ENCODE measurements at places on chromosomes 6 and 20.

- H3K27ac ChIP-seq = no peak overlapping the region
- no peaks in the 10 kb centered on the region for H3K4me1 ChIP-seq
- no peaks in the 10 kb centered on the region for H3K27me3 ChIP-seq
- no peak for DNase-seq
Observed at GRCh38 chr6:143187238-143187923, 126.7 kb downstream of the AIG1 start.

- no peak overlapping the region for H3K27ac ChIP-seq
- H3K4me3 ChIP-seq = no peak overlapping the region
- no peaks in the 10 kb centered on the region for H3K4me1 ChIP-seq
Observed at GRCh38 chr6:127618729-127619128, 41.8 kb downstream of the C6orf58 start.

DNA sequence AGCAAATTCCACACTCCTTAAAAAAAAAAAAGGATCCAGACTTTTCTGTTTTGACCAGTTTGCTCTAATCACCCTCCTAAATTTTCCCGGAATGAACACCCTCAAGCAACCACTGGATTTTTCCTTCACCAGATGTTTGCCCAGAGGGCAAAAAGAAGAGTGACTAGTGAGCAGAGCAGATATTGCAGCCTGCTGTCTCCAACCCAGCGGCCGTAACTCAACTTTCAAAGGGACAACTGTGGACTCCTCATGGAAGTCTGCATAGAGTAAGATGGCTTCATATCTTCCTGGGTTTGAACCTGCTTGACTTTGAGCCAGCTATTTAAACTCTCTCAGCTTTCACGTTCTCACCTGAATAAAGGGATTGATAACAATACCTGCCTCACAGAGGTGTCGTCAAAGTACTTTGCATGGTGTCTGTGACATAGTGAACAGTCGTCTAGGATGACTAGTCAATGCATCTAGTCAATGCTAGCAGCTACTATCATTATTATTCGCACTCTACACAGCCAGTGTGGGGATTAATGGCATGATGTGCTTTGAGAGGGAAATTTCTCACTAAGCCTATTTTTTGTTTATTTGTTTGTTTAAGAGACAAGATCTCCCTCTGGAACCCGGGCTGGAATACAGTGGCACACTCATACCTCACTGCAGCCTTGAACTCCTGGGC lies 92.2 kb upstream of the HIVEP1 start:
- DNase-seq = no peak
- no peaks in the 10 kb centered on the region for H3K27me3 ChIP-seq
- H3K36me3 ChIP-seq = no peaks in the 10 kb centered on the region
- H3K27ac ChIP-seq = peak overlapping the region; percentile 68

- peak; percentile 18 for DNase-seq
- H3K27ac ChIP-seq = no peak overlapping the region
- no peaks in the 10 kb centered on the region for H3K27me3 ChIP-seq
- H3K36me3 ChIP-seq = no peaks in the 10 kb centered on the region
- H3K4me3 ChIP-seq = no peak overlapping the region
Observed at GRCh38 chr6:99282479-99283062, 66.9 kb downstream of the FAXC start.

GRCh38 chr6:158910484-158911440 lies 89.2 kb downstream of the RSPH3 start:
- H3K4me3 ChIP-seq = no peak overlapping the region
- H3K4me1 ChIP-seq = no peaks in the 10 kb centered on the region
- no peak for DNase-seq
- no peaks in the 10 kb centered on the region for H3K36me3 ChIP-seq
- no peaks in the 10 kb centered on the region for H3K27me3 ChIP-seq

DNA sequence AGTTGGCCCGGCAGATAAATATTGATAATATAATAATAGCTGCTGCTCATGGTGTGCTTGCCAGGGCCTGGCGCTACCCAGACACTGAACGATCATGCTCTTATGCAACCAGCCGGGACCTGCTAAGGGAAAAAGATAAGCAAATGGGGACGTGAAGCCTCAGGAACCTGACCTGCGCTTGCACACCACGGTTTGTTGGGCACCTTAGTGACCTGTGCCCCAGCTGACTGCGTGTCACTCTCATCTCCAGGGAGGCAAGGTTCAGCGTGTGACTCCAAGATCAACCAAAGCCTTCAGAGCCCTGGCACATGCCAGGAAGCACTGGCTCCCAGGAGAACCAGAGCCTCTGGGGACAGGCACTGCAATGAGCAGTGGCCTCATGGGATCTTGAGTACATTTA lies 111.1 kb downstream of the AGPAT4 start:
- H3K4me1 ChIP-seq = no peaks in the 10 kb centered on the region
- DNase-seq = no peak
- peaks cover 17% of the 10 kb centered on the region for H3K27me3 ChIP-seq
- H3K4me3 ChIP-seq = no peak overlapping the region
- no peak overlapping the region for H3K27ac ChIP-seq
- peaks cover 2% of the 10 kb centered on the region for H3K36me3 ChIP-seq

GRCh38 chr6:135230711-135231468 lies 49.8 kb downstream of the MYB start:
- peak overlapping the region; percentile 85 for H3K27ac ChIP-seq
- no peaks in the 10 kb centered on the region for H3K27me3 ChIP-seq
- no peak for DNase-seq
- H3K4me1 ChIP-seq = peaks cover 32% of the 10 kb centered on the region
- H3K36me3 ChIP-seq = no peaks in the 10 kb centered on the region

DNA sequence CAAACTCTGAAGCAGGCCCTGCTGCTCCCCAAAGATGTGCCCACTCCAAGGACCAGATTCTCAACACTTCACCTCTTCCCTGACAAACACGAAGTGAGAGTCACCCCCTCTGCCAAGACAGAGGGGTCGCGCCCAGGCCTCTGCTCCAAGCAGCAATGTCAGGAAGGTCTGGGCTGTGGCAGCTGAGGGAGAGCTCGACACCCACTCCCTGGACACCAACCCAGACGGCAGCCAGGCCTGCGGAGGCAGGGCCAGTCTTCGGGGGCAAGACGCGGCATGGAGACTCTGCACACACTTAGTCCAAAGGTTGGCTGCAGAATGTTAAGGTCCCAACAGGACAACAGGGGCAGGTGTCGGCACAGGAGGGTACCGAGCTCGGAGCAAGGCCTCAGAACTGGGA lies 144.2 kb downstream of the DLL1 start:
- no peaks in the 10 kb centered on the region for H3K36me3 ChIP-seq
- no peak overlapping the region for H3K27ac ChIP-seq
- DNase-seq = no peak
- H3K4me1 ChIP-seq = no peaks in the 10 kb centered on the region
- H3K4me3 ChIP-seq = no peak overlapping the region

All from K562 (cell line).